ENCODE measurements at places on chromosomes 4 and X.

DNA sequence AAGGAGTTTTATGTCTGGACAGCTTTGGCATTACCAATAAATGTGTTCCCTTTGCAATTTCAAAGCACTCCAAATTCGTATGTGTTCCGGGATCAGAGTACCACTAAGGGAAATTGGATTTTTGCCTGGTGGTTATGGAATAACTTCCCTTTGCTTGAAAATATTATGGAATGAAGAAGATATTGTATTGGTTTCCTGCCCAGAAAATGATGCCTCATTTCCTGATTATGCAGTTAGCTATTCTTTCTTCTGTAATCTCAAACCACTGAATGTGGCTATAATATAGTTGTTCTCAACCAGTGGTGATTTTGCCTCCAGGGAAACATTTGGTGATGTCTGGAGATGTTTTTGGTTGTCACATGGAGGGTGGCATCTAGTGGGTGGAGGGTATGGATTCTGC, 142.9 kb downstream of the PCDH7 start:
- no peak for DNase-seq

DNA sequence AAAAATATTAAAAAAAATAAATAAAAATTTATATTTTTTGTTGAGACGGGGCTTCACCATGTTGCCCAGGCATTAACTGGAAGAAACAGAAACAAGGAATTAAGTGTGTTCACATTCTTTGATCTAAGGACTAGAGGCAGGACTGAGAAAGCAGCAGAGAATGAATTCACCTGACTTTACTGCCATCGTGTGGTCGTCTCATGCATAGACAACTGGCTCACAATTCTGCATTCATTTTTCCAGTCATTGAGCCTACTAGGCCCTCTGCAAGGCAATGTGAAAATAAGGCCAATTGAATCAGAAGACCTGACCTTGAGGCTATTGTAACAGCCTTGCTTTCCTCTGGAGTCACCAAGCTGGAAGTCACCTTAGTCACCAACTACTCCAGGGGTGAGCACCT, 37.4 kb downstream of the LHFPL1 start:
- no peak for DNase-seq

GRCh38 chr4:186999686-187000085, 276.0 kb upstream of the FAT1 start:
- no peak for DNase-seq

GRCh38 chrX:31931225-31931624, 859.4 kb upstream of the FTHL17 start:
- no peak for DNase-seq

DNA sequence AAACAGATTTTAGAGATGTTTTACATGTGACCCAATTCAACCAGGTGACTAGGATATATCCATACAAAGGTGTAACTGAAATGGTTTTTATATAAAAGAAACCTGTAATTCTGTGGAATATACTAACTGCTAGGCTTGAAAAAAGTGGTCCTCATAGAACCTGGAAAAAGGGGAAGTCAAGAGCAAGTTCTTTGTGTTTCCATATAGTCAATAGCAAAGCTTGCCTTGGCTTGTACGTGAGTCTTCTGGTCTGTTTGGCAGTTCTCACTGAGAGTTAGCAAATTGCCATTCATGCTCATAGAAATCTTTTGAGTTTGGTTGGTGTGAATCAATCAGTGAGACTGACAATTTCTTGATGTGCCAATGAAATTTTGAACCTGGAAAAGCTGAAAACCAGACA, 79.4 kb upstream of the SMIM10 start:
- DNase-seq: no peak

GRCh38 chr4:172547724-172548123, 620.9 kb upstream of the GALNT7 start:
- no peak for DNase-seq

DNA sequence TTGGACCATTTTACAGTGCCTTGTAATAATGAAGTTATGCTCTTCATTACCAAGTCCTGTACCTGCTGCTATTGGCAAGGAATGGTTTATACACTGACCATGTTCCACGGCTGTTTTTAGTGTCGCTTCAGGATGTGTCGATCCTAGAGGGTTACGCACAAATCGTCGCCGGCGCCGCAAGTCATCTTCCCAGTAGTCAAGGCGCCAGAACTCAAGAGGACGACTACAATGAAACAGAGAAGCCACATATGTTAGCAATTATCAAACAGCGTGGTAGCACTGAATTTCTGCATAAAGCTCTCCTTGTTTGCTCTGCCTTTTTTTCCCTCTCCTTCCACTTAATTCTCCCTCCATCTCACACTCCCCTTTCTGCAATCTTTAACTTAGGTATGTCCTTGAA, 17.0 kb downstream of the MAB21L2 start:
- DNase-seq: no peak

- DNase-seq: no peak
Observed at GRCh38 chrX:86263526-86263925, 115.3 kb downstream of the DACH2 start.

GRCh38 chr4:95758001-95758400, 81.9 kb upstream of the PDHA2 start:
- DNase-seq: no peak

DNA sequence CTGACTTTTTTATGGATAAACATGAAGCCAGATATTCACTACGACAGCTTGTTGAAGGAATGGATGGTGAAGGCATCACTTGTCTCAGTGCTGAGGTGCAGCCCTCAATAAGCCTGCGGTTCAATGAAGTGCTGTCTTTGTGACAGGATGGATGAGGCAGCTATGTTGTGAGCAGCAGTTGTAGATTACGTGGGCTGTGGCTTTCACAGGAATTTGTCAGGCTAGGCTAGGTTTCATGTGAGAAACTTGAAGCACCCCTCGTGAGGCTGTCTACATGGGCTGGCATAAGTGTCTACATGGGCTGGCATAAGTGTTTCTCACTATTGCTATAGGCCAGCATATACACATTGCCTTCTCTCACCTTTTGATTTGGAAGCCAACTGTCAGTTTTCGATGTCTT, 1050.0 kb downstream of the ADGRL3 start:
- DNase-seq: no peak

DNA sequence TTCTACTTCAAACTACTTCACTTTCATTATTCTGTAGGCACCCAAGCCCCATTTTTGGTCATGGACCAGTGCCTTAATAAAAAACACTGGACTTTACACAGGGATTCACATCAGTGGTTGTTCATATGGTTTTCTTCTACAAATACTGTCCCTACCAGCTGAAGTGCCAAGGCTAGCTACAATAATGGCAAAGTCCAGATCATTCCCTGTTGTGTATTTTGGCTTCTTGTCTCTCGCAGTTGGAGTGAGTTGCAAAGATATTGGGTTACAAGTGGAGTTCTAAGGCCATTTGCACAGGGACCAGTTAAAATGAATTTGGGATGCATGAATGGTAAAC, 16.7 kb upstream of the ANKRD17 start:
- no peak for DNase-seq

- no peak for DNase-seq
Observed at GRCh38 chrX:131308980-131309379, 19.9 kb upstream of the IGSF1 start.

DNA sequence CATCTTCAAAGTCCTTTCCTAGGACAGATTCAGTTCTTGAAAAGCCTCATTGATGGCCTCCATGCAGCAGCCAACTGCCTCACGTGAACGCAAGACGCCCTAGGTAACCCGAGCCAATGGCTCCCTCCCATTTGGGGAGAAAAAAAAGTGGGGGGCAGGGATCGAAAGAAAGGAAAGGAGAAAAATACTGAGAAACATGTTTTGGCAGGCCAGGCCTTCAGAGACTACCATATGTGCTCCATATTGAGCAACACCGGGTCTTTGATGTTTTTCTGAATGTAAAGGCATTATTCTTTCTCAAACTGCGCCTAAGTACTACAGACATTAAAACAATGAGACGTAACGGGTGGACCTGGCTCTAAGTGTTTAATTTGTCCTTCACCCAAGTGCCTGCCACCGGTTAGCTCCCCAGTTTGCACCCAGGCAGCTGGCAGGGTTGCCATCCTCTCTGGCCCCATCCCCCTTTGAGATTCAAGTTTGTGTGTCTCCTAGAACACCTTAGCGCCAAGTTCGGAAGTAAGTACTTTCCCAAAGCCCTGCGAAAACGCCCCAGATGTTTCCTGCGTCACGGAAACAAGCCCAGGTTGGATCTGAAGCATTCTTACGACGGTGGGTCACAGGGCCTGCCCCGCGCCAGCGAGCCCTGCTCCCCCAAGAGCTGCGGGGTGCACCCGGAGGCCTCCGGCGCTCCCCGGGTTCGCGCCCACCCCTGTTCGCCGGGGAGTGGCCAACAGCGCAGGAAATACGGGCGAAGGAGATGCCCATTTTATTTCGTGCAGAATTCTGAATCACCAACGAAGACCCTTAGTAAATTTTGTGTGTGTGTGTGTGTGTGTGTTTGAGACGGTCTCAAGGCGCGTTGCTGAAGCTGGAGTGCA, 30.1 kb downstream of the HAND2 start:
- no peak for DNase-seq

- DNase-seq: no peak
Observed at GRCh38 chr4:129804461-129804981, 708.6 kb downstream of the C4orf33 start.

DNA sequence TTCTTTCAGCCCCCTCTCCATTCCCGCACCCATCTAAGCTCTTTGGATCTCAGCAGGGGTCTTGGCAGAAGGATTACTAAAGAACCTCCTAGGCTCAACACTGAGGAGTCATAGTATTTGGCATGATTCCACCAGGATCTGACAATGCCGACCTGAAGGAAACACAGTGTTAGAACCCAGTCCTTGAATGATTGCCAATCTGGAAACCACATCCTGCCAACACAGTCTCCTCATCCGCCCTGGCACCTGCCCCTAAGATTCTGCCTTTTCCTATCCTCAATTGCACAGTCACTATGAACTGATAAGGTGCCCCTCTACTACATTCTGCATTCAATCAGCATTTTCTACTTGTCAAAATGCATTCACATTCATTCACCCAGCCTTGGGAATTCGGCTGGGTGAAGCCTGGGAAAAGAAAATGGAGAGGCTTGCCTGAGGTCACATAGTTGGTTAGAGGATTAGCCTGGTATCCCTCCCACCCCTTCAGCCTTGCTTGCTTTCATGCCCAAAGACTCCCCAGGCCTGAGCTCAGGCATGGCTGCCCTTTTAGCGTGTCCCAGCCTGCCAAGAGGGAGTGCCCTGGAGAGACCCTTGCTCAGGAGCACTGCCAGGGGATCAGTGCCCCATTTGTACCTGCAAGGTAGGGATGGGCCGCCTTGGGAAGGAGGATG, 2.2 kb upstream of the CLDN2 start:
- DNase-seq: no peak

DNA sequence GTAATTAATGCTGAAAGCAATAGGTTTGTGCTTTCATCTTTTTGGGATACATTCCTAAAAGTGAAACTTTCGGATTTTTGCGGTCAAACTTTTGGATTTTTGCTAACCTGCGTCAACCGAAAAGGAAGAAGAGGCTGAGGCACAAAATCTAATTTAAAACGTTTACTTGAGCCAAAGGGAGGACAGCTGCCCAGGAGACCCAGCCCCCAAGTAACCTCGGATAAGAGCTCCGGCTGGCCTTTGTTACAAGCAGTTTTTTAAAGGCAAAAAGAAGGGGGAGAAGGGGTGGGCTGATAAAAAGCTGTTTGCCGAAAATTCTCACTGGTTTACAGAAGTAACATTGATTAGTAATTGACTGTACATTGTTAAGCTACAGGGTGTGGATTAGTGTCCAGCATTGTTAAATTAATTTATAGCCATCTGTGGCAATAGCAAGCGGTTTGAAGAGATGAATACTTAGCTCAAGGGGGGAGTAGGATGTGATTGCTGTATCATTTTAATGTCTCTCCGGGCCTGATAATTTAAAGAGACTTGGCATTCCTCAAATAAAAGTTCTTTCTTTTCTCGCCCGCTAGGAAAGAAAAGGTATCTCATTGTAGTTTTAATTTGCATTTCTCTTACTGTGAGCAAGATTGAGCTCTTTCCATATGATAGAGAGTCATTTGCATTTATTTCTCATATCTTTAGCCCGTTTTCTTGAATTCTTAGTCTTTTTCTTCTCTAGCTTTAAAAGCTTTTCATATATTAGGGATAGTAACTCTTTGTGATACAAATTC, 59.1 kb upstream of the USP9X start:
- DNase-seq: no peak

DNA sequence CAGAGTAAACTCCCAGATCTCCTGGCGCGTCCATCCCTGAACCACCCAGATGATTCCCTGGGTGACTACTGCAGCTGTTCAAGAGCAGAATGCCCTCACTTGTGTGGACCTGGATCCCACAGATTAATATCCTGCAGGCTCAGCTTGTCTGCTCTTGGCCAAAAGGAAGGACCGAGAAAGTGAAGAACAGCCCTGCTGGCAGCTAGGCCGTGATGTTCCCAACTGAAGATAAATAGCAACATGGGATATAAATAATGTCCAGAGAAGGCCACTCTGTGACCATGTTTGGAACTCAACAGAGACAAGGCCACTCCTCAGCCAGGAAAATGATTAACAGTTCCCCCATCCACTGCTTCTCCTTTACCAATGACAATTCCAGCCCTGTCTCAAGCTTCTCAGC, 21.5 kb downstream of the SUPT20HL2 start:
- DNase-seq: no peak

GRCh38 chr4:10032625-10033024, 11.3 kb upstream of the SLC2A9 start:
- peak; percentile 68 for DNase-seq

DNA sequence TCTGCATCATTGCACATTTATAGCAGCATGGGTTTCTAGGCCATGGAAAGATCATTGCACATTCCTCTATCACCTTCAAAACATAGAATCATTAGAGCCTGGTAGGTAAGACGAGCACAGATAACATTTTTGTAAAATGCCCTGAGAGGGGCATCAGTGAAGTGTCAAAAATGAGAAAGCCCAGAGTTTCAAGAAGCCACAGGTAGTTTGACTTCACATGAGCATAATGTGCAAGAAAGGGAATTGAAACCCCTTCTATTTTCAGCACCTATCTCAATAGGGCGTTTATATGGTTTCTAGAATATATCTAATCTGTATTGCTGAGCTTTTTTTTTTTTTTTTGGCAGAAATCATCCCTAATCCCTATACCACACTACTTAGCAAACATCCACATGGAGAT, 2441.7 kb downstream of the ARAP2 start:
- DNase-seq: no peak

DNA sequence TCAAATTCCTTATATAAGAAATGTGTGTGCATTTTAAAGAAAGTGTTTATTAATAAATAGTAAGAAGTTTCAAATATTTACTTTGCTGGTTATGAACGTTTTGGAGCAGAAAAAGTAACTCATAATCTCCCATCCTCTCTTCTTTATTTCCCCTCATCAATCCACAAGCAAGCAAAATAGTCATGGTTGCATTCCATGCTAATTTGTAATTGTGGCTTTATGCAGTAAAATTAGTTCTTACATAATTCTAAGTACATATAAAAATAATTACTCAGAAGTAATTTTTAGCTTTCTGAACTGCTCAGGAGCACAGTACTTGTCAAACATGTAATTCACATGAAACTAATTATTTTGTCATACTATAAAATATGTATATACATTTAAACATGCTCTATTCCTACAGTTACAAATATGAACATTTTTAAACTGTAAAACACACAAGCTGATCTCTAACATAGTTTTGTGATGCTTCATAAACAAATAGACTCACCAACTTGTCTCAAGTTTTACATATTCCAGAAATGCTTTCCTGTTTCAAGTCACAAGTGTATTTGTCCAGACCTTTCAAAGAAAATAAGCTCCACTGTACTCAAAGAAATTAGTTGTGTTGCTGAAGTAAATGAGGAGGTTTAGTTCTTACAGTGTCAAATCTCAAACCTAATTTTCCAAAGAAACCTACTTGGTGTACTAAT, 218.9 kb downstream of the PABPC4L start:
- DNase-seq: no peak
